Substantia nigra (tissue), 51 donors: ENCODE measurements at places on chromosomes 7 and 10.
A peak's percentile ranks its signal among the peaks of the same experiment; 100 is the strongest.

DNA sequence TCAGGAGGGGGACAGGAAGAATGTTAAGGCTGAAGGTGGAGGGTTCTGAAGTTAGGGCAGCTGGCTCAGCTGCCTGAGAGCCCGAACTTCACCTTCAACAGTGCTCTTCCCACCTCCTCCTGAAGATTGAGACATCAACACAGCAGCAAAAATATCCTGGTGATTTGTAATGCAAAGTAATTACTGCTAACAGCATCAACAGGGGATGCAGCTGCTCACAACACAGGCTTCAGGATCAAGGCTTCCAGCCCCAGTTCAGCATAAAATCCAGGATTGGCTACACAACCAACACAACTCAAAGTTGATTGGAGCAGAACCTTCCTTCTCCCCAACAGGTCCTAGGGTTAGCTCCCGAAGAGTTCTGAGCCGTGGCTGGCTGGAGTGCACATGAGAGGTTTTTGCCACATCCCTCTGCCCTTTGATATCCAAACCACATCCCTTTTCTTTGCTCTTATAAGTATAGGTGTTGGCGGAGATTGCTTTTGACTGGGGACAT lies 242.4 kb downstream of the KIAA1217 start:
- no peak for DNase-seq

DNA sequence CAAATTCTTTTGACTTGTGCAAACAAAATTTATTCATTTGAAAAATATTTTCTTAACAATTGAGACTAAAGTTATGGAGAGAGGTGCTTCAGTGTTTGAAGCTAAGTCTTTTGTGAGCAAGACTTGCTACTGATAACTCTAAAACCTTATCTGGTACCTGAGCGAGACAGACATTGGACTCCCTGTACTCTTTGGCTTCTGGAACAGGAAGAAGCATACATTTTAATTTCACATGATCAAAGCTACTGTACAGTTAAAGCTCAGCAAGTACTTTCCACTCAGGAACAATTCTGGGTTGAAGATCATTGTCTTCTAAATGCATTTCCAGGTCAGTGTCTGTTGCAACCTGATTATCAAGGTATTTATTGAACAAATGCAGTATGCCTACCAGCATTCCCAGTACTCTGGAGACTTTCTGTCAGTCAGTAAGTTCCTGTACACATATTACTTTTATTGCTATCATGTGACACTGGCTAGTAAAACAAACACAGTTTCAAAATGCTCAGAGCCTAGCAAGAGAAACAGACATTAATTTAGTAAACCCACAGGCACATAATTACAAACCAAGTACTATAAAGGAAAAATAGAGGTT lies 42.4 kb downstream of the CABCOCO1 start:
- no peak for DNase-seq

DNA sequence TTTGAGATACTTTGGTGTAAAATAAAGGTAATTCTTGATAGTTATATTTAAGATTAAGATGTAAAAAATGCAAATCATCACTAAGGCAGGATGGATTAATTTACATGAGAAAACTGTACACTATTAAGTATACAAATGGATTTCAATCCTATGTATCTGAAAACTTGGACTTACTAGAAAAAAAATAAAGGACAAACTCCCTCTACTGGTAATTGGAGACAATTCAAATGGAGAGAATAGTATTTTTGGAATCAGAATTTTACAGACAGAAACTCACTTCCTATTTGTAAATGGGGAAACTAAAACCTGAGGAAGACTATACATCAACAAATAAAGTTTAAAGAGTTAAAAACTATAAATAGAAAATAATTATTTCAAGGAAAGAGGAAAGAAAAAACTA lies 62.6 kb downstream of the CUL2 start:
- no peak for DNase-seq

DNA sequence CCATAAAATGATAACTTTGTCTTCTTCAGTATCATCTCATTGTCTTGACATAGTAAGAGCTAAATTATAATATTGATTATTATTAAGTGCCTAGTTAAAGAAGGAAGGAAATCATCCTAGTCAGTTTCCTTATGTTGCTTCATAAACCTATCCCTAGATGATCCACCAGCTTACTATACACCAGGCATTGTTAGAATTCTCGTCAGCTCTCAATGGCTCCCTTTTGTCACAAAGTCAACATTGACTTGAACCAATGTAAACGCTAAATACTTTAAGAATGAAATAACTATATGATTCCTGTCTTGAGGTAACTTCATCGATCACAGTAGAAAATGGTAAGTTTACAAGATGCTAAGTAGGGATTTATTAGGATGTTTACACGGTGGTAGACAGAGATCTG lies 1162.9 kb downstream of the CNTNAP2 start:
- DNase-seq, result no peak

DNA sequence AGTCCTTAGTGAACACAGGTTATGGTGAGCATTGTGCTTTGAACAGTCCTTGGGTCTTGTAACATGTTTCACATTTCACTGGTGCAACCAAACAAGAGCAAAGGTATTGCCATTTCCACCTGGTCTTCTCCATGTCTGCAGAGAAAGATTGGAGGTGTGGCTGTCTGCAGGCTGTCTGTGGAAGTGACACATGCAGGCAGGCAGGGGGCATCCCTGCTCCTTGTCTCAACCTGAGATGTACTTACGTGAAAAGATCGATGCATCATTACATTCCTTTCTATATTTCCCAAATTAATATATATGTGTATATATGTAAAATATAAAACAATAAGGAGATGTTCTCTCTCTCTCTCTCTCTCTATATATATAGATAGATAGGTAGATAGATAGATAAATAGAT lies 54.3 kb downstream of the LRRC18 start:
- DNase-seq, result no peak

DNA sequence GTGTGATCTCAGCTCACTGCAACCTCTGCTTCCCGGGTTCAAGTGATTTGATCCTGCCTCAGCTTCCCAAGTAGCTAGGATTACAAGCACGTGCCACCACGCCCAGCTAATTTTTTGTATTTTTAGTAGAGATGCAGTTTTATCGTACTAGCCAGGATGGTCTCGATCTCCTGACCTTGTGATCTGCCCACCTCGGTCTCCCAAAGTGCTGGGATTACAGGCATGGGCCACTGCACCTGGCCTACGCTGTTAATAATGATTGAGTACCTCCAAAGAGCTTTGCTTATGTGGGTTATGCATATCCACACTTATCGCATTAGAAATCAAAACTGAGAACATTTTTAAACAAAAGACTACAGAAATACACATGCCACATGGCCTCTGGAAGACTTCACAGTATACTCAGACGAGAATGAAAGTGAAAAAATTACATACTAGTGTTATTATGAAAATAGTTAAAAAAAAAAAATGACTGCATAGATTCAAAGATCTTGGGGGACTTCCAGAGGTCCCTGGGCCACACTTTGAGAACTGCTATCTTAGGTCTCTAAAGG lies 25.4 kb downstream of the RPP38 start:
- DNase-seq, result no peak

GRCh38 chr10:86630079-86630478 lies 24.3 kb upstream of the OPN4 start:
- no peak for DNase-seq

- DNase-seq, result no peak
These were observed 29.4 kb downstream of the LSMEM1 start for GRCh38 chr7:112510001-112510742.

GRCh38 chr7:45199506-45199905 lies 41.9 kb downstream of the RAMP3 start:
- DNase-seq, result no peak

GRCh38 chr10:20892011-20892585 lies 5.0 kb downstream of the NEBL start:
- no peak for DNase-seq

- DNase-seq, result peak; percentile 20
These were observed 146.5 kb downstream of the MAD1L1 start for GRCh38 chr7:2086229-2086628.

- DNase-seq, result no peak
These were observed 74.0 kb downstream of the AASS start for GRCh38 chr7:122070062-122070461.

DNA sequence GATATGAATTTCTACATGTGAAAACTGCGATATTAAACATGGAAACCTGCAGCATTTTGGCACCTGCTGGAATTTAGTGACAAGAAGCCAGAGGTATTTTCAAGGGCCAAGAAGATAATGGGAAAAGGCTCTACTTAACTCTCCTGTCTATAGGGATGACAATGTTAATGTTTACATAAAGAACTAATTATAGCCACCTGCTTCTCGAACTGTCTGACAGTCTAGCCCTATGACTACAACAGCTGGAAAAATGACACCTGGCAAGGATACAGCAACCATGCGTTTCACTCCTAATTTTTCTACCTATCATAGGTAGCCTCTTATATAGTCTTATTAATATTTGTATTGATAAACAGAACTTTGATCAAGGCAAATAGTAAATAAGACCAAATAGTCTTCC lies 49.6 kb downstream of the MAGI2 start:
- no peak for DNase-seq

DNA sequence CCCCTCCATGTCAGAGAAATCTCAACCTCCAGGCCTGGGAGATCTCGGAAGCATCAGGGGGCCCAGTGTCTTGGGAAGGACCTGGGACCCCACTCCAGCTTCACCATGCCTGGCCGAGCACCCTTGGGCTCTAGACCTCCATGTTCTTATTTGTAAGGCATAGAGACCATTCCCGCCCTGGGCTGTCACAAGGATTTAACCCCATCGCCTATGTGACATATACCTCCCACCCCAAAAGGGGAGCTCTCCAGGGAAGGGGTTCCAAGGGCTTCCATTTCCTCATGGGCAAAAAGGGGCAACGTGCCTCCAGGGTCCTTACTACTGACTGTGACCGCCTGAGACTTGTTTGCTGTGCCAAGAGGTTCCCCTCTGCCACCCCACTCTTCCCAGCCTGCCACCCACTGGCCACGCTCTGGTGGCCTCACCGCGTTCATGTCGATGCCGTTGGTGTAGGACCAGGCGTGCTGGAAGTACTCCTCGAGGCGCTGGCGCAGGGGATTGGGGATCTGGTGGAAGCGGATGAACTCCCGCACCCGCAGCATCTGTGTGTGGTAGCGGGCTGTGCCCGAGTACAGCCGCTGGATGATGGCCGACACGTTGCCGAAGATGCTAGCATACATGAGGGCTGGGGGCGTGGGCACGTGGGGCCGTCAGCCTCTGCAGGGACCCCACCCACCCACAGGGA lies 27.5 kb downstream of the KCNH2 start:
- no peak for DNase-seq

DNA sequence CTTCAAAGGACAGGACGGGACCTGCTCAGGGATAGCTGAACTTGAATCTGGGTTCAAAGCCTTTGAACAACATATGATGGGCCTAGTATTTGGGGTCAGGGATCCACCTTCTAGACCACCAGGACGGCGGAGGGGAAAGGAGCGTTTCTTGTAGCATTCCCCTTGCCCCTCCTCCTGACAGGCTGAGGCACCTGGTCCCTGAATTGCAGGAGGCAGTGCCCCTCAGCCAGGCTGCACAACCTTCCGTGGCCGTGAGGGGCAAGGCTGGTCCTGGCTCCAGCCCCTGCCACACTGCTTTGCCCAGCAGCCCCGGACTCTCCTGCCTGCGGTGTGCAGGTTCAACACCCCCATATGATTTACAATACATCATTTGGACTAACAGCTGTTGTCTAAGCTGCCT lies 58.1 kb downstream of the INSIG1 start:
- no peak for DNase-seq

DNA sequence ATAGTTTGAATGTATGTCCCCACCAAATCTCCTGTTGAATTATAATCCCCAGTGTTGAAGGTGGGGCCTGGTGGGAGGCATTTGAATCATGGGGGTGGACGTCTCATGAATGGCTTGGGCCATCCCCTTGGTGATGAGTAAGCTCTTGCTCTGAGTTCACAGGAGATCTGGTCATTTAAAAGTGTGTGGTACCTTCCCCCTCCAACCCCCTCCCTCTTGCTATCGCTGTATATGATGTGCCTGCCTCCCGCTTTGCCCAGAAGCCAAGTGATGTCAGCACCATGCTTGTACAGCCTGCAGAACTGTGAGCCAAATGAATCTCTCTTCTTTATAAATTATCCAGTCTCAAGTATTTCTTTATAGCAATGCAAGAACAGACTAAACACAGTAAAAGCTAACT lies 103.0 kb downstream of the CNOT4 start:
- no peak for DNase-seq

DNA sequence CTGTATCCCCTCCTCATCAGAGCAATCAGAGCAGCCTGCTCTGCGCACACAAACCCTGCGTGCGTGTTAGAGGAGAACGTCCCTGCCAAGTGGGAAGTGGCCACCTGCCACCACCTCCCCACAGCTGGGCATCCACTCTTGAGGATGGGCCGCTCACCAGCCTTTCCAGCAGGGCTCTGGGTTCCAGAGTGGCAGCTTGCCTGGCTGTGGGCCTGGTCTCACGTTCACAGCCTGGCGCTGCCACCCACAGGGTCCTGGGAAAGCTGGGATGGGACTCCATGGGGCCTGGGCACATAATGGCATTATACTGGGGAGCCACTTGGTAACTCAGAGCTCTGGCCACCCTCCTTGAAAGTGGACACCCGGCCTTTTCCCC lies 151.1 kb upstream of the PPP2R2D start:
- no peak for DNase-seq

- DNase-seq, result no peak
These were observed 133.0 kb upstream of the ZNF32 start for GRCh38 chr10:43781480-43782361.

DNA sequence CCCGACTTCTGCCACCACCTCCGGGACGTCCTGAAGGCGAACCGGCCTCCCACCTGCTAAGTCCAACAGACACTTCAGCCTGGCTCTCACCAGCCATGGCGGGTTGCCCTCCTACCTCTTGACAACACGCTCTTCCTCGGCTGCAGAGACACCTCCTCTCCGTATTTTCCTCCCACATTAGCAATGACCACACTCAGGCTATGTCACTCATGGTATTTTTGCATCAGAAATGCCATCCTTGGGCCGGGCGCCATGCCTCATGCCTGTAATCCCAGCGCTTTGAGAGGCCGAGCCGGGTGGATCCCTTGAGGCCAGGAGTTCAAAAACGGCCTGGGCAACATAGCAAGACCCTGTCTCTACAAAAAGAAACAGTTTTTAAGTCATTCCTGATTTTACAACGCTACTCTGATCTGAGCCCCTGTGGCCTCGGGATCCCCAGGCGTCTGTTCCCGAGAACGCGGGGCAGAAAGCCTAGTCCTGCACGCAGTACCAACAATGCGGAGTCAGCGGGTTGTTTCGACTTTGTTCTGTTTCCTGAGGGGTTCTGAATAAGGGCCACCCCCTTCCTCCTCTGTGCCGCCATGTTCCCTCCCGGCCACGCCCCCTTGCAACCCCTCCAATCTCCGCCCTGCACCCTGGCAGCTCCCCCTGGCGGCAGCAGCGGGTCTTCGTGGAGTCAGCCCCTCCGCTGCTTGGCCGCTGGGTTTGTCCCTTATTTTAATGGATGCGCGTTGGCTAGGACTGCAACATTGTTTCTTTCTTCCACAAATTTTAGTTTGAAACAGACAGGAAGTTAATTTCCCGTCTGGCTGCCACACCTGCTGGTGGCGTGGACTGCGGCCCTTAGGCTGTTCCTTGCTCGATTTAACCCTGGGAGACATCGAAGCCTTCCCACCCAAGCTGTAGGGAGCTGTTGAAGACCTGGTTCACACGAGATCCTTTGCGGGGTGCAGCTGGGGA lies 9.7 kb upstream of the ZFAND2A start:
- peak; percentile 40 for DNase-seq
